ENCODE measurements at places on chromosomes 1 and 21.
A peak's percentile ranks its signal among the peaks of the same experiment; 100 is the strongest.

- no peak for DNase-seq
Observed at GRCh38 chr1:27668121-27668807, 3.7 kb downstream of the IFI6 start.

DNA sequence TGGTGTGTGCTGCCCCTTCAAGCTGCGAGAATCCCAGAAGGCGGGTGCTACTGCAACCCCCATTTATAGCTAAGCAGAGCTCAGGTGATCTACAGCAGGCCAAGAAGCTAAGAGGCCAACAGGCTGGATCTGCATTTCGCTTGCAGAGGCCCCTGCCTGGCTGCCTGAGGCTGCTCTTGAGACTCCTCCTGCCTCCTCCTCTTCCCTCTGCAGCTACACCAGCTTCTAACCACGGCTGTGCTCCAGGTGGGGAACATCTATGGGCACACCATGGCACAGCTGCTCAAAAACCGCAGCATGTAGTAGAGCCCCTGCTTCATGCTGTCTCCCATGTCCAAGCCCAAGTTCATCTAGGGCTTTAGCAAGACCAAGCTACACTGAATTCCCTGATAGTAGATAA is 72.9 kb upstream of the ZNF678 start:
- no peak for DNase-seq

- no peak for DNase-seq
Observed at GRCh38 chr1:6048179-6048867, 2.6 kb downstream of the KCNAB2 start.

DNA sequence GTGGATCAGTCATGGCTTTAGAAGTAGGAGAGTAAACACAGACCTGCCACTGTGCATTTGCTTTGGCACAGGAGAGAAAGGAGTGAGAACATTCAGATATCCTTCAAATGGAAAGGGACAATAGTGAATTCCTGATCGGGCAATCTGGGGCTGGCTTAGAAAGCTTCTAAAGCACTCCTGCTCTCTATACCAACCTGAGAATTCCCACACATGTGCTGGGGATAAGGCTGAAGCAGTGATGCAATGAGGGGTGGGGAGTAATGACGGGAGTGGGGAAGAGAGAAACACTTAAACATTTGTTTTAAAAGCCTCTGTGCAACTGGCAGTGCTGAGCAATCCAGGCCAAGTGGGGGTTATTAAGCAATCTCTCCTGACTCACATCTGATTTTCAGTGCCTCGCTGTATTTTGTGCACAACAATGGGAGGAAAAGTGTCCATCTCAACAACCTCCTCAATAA is 108.8 kb downstream of the KIAA0319L start:
- peak; percentile 92 for DNase-seq

DNA sequence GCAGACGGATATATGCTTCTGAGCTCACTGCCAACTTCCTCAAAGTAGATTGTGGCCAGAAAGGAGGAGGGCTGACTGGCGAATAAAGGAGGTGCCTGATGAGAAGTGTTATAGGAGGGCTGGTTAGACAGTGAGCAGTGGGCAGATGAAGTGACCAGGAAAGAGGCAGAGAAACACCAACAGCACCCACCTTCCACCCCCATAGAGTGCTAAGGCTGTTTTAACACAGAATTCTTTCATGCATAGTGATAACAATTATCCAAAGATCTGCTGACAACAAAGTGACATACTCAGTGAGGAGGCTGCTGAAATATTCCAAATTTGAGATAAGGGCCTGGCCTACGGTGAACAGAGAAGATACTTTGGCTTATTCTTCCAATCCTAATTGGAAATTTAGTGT is 21.2 kb upstream of the MTR start:
- DNase-seq: no peak

- DNase-seq: peak; percentile 66
Observed at GRCh38 chr21:33684923-33685560, 42.7 kb downstream of the ITSN1 start.

DNA sequence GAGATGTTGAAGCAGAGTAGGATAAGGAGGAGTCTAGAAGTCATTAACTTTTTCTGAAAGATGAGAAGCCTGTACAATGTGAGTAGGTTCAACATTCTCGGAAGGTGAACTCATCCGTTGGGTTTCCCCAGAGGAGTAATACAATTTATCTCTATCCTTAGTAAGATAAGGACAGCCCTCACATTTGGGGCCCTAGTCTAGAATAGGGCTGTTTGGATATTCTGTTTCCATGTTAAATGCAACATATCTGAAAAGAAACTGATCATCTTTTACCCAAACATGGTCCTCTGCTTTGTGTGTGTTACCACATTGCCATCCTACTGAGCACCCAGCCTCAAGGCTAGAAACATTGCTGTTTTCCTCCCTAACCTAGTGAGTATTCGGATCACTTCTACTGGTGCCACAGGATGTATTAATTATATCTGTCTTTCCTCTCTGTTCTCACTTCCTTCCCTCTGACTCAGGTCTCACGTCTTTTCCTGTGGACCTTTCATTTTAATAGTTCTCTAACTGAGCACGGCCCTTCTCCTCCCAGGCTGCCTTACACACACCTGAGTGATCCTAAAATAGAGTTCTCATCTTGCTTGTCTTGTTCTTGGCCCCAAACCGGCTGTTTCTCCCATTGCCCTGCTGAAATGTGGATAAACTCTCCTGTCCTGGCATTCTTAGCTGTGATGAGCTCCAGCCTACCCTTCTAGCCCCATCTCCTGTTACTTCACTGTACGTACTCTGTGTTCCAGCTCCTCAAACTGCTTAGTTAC is 91.7 kb downstream of the CDC14A start:
- DNase-seq: peak; percentile 89

GRCh38 chr1:17636612-17637011 is 97.1 kb downstream of the ARHGEF10L start:
- peak; percentile 31 for DNase-seq

GRCh38 chr1:28156821-28157220 is 19.7 kb downstream of the PTAFR start:
- no peak for DNase-seq

- DNase-seq: no peak
Observed at GRCh38 chr1:116765962-116766361, 11.7 kb downstream of the CD2 start.

- no peak for DNase-seq
Observed at GRCh38 chr1:47782414-47783166, 214.6 kb downstream of the TRABD2B start.

DNA sequence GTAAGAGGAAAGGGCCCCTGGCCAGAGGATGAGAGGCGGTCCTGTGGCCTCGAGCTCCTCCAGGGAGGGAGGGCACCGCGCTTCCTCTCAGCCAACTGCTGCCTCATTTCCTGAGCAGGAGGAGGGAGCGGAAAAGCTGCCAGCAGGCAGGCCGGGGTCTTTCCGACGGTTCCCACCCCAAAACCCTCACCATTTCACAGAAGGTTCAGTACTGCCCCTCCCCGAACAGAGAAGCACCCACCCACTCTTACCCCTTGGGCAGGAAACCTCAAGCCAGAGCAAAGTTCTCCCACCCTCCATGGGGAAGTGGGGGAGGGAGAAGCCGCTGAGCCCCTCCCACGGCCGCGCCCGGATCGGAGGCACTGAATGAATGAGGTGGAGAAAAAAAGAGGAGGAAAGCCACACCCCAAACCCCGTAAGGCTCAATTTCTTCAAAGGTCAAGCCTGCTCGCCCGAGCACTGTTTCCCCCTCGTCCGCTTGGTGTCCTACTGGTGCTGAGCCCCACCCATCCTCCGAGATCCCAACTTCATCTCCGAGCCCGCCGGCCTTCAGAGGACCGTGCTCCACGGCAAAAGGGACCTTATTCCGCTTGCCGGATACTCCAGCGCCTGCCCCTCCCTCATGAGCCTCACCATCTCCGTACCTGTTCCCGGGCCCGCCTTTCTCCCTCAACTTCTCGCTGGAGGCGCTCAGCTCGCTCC is 9.4 kb downstream of the TPM3 start:
- DNase-seq: peak; percentile 81

DNA sequence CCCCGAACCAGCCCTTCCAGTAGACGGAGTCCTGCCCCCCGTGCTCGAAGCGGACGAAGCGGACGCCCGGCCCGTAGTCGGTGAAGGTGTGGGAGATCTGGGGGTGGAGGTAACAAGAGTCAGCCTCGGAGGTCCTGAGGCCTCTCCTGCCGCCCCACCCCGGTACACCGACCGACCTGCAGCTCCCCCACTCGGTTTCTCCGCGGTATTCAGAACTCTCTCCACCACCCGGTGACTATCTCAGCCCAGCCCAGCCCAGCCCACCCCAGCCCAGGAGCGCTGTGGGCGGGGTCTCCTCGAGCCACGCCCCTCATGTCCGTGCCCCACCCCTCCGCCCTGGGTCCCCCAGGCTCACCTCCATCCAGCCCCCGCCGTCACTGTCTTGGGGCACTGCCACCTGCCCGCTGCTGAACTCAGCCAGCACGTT is 5.5 kb downstream of the FBXO2 start:
- DNase-seq: no peak

DNA sequence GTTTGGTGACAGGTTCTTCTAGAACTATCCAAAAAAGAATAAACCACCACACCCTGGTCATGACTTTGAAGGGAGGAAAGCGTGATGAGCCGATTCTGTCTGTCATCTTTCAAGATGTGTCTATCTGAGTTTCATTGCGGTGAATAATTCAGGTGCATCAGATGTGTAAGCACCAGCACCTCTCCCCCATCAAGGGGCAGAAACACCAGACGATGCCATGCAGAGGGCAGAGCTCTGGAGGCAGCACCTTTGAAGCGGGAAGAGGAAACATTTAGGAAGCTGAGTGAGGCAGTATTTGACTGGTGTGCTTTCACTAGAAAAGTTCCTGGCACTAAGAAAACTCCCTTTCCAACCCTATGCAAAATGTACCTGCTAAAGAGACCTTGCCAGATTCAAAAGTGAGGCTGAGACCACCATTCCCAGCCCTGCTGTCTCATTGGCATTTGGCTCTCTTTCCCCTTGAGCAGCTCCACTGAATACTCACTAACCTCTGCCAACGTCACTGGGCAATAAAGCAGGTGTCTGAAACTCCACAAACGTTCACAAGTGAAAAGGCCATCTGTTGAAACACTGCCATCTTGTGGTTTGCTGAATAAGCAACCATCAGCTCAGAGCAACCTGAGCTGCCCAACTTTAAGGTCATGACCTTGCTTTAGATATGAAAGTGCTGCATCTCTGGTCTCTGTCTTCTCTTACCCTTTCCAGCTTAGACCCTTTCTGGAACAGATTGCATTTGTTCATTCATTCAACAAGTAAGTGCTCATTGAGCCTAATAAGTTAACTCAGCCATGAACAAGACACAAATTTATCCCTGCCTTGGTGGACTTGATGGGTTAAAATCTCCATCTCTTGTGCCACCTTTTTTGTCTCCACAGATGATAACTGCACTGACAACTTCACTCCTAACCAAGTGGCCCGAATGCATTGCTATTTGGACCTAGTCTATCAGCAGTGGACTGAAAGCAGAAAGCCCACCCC is 228.6 kb downstream of the PAPPA2 start:
- DNase-seq: peak; percentile 35

DNA sequence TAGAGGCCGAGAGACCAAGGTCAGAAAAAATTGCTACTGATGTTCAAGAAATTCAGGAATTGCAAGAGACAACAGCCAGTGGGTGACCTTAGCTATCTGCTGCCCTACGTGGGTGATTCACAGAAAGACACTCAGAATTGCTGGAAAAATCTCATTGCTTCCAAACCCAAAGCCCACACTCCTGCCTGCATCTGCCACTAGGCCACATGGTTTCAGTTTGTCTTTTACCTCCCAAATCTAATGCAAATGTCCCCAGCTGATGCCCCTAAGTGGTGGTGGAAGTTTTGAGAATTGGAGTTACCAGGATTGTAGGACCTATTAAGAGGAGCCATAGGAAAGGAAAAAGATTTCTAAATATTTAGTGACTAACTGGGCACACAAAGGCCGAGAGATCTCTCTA is 341.5 kb upstream of the CHRM3 start:
- no peak for DNase-seq

DNA sequence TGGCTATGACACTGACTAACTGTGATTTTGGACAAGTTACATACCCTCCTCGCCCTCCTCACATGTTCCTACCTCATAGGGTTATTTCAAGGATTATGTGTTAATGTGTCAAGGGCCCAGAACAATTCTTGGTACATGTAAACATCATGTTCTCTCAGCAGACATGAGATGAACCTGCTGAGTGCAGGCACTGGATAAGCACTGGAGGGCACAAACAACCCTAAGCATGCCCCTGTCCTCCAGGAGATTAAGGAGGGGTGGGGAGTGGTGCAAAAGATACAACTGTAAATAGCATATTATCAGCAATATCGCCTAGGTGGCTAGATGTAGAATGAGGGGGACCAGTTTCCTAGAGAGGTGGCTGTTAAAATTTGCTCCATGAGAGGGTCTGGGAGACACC is 17.7 kb upstream of the RGS16 start:
- DNase-seq: no peak

GRCh38 chr21:46194374-46195334 is 10.4 kb upstream of the SPATC1L start:
- DNase-seq: no peak

DNA sequence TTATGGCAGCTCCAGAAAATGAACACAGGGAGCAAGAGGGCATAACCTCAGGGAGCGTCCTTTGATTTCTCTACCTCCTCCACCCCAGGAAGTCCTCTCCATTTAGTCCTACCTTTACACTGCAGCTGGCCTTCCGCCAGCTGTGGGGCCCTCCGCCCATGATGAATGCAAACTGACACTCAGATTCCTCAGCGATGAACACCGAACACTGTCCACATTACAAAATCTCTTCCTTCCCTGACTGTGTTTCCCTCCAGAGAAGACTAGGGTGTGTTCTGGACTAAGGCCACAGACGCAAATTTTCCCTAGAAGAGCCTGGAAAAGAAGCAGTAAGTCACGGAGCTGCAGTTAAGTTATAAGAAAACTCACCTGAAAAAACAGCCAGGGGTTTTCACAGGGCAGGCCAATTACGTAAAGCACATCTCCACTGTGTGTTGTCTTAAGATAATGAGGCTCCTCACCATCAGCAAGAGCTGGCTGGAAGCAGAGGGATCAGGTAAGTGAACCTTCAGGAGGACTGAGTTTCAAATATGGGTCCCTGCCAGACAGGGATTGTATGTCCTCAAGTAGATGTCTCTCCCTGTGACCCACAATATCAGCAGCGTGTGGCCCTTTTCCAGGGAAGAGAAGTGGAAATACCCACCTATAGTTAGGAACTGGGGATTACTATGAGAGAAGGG is 46.3 kb upstream of the ATP1B1 start:
- no peak for DNase-seq

DNA sequence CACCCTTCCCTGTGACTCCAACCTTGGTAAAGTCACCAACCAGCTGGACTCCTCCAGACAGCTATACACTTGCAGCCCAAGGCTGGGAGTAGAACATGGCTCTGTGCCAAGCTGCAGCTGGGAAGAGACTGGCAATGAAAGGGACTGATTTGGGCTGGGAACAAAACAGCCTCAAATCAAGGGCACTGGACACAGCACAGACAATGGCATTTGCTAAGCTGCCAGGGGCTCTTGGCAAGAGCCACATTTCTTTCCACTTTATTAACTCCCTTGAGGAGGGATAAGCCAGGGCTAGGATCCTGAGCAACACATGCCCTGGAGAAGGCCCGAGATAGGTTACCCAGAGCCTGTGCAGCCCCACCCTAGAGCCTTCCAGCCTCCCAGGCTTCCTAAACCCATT is 12.0 kb downstream of the SYT11 start:
- DNase-seq: no peak

All from astrocyte (in vitro differentiated cells and primary cell).